ENCODE measurements at places on chromosomes 5 and 9.

- no peak for DNase-seq
These were observed 14.0 kb upstream of the SLC6A19 start for GRCh38 chr5:1187234-1187949.

- DNase-seq, result no peak
These were observed 23.9 kb downstream of the SRP19 start for GRCh38 chr5:112885001-112885400.

DNA sequence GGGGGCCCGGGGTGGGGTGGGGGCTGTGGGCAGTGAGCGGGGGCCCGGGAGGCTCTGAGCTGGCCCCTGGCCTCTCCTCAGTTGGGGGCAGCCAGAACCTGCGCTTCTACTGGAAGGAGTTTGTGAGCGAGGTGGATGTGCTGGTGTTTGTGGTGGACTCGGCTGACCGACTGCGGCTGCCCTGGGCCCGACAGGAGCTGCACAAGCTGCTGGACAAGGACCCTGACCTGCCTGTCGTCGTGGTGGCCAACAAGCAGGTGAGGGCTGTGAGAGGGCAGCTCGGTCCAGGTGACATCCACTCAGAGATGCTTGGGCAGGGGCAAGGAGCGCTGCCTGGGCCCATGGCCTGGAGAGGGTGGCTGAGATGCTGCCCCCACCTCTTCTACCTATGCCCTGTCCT is 3.4 kb downstream of the ARL10 start:
- DNase-seq, result no peak

GRCh38 chr5:135831851-135832555 is 2.5 kb upstream of the SLC25A48 start:
- DNase-seq, result no peak

DNA sequence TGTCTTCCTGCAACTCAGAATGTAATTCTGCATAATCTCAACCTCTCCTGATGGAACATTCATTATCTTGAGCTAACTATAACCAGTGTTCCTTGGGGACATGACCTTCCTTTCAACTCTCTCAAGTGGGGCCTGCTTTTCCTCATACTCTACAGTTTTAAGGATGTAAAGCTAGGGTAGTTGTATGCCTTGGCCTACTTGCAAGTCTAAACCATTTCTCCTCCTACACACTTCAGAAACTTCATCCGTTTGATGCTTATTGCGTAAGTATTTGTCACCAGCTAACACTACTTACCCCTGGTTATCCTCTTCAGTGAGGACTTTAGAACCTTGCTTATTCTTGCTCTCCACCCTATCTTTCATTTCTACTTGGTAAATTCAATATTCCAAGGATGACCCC is 548.9 kb downstream of the HINT1 start:
- DNase-seq, result no peak

GRCh38 chr9:112360047-112360804 is 19.7 kb upstream of the HSDL2 start:
- DNase-seq, result no peak

- no peak for DNase-seq
These were observed 66.8 kb downstream of the AMBP start for GRCh38 chr9:114011313-114011712.

- no peak for DNase-seq
These were observed 87.6 kb downstream of the SEMA6A start for GRCh38 chr5:116487045-116487444.

- DNase-seq, result no peak
These were observed 107.9 kb upstream of the LMX1B start for GRCh38 chr9:126505697-126506346.

GRCh38 chr5:174552428-174552827 is 172.0 kb upstream of the MSX2 start:
- DNase-seq, result no peak

- DNase-seq, result no peak
These were observed 64.2 kb downstream of the MYO10 start for GRCh38 chr5:16871746-16872339.

GRCh38 chr9:91395106-91395552 is 28.5 kb downstream of the NFIL3 start:
- no peak for DNase-seq

DNA sequence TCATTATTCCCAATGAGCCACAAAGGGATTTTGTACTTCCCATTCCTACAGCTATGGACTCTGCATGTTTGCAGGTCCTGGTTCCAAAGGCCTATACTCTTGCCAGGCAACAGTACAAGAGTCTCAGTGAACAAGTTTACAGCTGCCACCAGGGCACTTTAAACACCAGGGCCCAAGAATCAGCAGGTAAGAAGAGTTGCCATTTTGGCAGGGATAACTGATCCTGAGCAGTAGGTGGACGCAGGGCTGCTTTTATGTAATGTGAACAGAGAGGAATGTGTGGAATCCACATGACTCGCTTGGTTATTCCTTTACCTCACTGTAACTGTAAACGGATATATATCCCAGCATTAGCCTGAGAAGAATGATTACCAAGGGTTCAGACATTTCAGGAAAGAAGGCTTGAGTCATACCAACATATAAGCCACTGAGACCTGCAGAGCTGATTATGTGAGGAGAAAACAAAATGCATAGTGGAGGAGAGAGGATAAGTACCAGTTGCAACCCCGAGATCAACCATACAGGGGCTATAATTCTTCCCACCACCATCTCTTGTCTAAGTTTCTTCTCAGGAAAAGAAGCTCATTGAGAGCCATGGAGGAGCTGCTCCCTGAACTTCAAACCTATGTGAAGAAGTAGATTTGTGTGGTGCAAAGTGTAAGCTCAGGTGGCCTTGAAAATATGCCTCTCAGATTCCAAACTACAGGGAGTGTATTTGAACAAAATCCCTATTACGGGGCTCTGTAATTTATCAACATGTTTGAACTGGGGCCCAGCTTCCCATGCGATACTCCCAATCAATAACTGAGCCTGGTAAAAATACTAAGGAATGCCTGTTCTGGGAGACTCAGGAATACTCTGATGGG is 24.6 kb downstream of the RAPGEF6 start:
- DNase-seq, result peak; percentile 24

- DNase-seq, result no peak
These were observed 202.6 kb downstream of the ZSWIM6 start for GRCh38 chr5:61534481-61535267.

DNA sequence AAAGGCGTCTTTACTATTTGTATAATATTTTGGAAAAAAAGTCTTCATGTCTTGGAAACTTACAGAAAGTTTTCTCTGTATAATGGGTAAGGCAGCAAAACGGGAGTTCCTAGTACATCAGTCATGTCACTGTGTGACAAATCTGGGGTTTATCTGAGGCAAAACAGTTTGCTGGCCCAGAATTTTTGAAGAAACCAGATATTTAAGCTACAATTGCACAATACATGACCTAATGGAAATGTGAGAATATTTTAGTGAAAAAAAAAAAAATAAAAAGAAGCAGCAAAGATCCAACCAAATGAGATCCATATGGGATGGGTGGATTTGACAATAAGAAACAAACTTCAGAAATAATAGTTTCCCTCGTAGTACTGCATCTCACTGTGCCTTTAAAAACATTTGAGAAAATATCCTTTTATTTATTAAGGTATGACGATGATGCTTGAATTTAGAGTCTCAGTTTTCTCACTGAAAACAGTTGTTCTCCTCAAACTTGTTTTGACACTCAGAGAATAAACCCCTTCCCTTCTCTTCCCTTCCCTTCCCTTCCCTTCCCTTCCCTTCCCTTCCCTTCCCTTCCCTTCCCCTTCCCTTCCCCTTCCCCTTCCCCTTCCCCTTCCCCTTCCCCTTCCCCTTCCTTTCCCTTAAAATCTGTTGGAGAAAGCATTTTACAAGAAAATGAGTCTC is 180.5 kb upstream of the TUT7 start:
- no peak for DNase-seq

DNA sequence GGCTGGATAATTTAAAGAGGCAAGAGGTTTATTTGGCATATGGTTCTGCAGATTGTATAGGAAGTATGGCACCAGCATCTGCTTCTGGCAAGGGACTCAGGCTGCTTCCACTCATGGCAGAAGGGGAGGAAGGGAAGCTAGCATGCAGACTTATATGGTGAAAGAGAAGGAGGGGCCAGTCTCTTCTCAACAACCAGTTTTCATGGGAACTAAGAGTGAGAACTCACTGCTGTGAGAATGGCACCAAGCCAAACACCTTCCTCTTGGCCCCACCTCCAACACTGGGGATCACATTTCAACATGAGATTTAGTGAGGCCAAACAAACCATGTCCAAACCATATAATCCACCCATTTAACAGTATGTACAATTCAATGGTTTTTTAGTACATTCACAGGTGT is 113.3 kb upstream of the SHB start:
- DNase-seq, result no peak

- no peak for DNase-seq
These were observed 54.2 kb upstream of the HSPA9 start for GRCh38 chr5:138629392-138629791.

DNA sequence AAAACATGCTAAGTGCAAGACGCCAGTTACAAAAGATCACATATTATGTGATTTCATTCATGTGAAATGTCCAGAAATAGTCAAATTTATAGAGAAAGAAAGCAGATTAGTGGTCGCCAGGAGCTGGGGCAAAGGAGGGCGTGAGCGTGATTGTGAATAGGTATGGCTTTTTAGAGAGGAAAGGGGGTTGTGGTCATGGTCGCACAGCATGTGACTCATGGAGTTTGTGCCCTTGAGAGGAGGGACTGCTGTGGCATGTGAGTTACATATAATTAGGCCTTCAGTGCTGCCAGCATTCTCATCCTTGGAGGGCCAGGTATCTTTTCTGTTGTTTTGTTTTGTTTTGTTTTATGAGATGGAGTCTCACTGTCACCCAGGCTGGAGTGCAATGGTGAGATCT is 21.2 kb upstream of the MARCHF6 start:
- no peak for DNase-seq

- no peak for DNase-seq
These were observed 1244.1 kb upstream of the CDH6 start for GRCh38 chr5:29949301-29949872.

DNA sequence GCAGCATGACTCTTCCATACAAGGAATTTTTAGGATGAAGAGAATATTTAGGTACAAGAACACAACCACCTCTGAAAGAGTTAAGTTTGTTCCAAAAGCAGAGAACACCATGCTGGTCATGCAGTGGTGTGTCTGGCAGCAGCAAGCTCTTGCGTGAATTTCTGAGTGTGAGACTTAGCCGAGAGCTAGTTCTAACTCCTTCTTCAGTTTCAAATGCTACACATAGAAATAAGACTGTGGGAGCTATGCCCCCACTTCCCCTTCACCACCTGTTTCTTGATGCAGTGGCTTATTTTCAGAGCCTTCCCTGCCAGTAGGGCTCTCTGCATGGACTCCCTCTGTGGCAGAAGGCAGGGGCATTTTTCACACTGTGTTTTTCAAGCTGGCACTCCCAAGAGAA is 122.9 kb upstream of the ZNF366 start:
- no peak for DNase-seq

GRCh38 chr9:130639124-130639765 is 25.1 kb upstream of the PRDM12 start:
- peak; percentile 13 for DNase-seq

DNA sequence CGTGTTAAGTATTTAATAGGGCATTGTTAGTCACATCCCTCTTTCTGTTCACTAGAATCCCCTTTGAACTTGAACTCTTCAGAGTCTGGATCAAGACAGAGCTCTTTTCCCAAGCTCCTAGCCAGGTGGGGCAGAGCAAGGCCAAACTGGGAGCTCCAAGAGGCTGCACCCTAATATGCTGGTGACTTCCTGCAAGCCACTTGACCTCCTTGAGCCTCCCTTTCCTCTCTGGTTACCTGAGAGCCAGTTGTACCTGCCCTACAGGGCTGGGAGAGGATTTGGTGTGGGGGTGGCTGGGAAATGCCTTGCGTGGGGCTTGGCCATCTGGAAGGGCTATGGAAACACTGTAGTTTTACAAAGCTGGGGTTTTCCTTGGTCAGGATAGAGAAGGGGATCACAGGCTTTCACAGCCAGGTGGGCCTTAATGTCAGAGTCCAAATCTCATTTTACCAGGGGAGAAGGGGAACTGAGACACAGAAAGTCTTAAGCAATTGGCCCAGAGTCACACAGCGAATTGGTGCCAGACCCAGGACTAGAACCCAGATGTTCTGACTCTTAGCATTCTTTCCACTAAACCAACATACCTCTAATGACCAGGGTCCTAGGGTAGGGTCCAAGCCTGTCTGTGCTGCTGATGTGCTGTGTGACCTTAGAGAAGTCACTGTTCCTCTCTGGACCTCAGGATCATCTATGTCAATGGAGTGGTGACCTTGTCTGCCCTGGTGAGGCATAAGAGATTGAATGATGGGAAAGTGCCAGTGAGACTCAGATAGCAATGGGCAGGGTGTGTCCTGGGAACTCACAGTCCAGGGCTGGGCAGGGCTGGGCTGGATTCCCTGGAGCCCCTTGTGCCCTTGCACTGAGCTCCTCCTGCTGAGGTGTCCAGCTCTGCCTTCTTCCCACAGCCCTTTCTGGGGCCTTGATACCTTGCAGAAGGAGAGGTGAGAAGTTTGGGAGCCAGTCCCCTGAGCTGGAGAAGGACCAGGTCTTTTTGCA is 35.8 kb downstream of the GSN start:
- no peak for DNase-seq

- DNase-seq, result no peak
These were observed 4.2 kb upstream of the KCNIP1 start for GRCh38 chr5:170499621-170500020.

GRCh38 chr5:95177456-95177855 is 107.4 kb downstream of the MCTP1 start:
- no peak for DNase-seq

- no peak for DNase-seq
These were observed 31.2 kb upstream of the ADRA1B start for GRCh38 chr5:159884917-159885620.

DNA sequence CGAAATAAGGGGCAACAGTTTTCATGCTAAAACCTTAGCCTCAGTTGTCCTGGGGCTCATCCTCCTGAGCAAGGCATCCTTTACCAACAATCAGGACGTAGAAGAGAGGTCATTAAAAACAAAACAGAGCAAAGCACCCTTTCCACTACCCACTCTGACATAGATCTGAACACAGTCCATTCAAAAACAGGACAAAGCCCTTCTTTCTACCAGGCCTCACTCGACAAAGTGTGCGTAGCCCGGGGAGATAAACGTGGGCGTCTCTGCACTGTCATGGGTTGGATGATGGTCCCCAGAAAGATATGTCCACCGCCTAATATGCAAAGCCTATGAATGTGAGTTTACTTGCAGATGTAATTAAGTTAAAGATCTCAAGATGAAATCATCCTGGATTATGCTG is 60.6 kb upstream of the TAS2R1 start:
- DNase-seq, result no peak

GRCh38 chr5:137894586-137894985 is 5.3 kb downstream of the PKD2L2 start:
- no peak for DNase-seq

GRCh38 chr5:122262103-122262502 is 49.9 kb upstream of the SNCAIP start:
- no peak for DNase-seq

GRCh38 chr9:130682421-130683121 is 11.0 kb upstream of the EXOSC2 start:
- DNase-seq, result peak; percentile 86
